ENCODE measurements at places on chromosomes 3 and 15.

DNA sequence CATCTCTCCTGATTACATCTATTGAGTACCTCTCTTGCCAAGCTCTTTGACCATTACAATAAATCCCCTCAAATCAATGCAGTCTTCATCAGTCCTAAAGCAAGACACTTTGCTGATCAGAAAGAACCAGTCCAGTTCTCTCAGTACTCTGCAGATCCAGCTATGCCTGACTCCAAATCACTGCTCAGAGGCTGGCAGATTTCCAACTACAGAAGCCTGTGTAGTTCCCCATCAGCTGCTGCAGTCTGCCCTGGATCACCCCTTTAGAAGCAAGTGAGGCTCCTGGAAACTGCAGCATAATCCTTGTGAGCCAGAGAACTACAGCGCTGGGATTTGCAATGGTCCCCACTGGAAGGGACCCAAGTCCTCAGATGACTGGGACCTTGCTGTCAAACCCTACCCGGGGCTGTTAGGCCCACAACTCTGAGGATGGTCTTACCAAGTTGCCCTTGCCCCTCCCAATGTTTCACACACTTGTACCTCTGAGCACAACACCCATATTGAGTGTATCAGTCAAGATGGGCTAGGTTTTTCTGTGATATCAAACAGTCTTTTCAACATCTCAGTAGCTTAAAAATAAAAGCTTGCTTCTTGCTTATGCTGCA is 81.9 kb upstream of the TOPAZ1 start:
- DNase-seq: no peak

DNA sequence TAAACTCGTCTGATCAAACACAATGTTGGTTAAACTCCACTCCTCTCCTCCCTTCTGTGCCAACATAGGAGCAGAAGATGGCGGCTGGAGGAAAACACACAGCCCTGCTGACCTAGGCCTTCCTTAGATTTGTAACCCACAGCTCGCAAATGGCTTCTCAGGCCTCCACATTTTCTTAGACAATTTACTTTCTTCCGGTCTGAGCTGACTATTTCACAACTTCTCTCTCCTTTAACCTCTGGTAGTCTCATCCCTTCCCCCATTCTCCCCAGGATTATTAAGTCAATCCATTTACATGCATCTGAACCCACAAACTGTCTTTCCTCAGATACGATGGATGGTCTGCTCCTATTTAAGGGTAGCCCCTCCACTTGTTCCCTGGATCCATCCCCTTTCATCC is 25.7 kb upstream of the ULK4 start:
- DNase-seq: no peak

GRCh38 chr3:127666676-127667075 is 6.1 kb upstream of the ABTB1 start:
- no peak for DNase-seq

DNA sequence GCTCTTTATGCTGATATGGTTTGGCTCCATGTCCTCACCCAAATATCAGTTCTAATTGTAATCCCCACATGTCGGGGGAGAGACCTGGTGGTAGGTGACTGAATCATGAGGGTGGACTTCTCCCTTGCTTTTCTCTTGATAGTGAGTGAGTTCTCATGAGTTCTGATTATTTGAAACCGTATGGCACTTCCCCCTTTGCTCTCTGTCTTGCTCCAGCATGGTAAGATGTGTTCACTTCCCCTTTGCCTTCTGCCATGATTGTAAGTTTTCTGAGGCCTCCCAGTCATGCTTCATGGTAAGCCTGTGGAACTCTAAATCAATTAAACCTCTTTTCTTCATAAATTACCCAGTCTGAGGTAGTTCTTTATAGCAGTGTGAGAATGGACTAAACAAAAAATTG is 107.6 kb downstream of the IMPG2 start:
- DNase-seq: no peak

- DNase-seq: peak; percentile 68
Observed at GRCh38 chr3:69821133-69821532, 81.9 kb downstream of the MITF start.

DNA sequence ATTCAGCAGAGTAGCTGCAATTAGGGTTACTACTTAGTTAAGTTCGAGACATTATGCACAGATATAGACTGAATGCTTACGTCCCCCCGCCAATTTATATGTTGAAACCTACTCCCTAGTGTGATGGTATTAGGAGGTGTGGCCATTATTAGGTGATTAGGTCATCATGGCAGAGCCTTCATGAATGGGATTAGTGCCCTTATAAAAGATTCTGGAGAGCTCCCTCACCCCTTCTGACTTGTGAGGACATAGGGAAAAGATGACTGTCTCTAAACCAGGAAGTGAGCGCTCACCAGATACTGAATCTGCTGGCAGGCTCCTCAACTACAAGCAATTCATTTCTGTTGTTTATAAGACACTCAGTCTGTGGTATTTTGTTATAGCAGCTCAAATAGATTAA is 25.6 kb upstream of the TEX9 start:
- DNase-seq: no peak

DNA sequence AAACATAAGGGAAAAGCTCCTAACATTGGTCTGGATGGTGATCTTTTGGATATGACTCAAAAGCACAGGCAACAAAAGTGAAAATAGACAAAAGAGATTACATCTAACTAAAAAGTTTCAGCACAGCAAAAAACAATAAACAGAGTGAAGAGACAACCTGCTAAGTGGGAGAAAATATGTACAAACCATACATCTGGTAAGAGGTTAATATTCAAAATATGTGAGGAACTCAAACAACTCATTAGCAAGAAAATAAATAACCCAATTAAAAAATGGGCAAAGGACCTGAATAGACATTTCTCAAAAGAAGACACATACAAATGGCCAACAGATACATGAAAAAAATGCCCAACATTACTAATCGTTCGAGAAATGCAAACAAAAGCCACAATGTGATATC is 19.0 kb upstream of the NR1I2 start:
- no peak for DNase-seq

GRCh38 chr3:188001093-188001492 is 152.9 kb upstream of the LPP start:
- no peak for DNase-seq

- DNase-seq: no peak
Observed at GRCh38 chr3:141337991-141338390, 30.3 kb upstream of the ZBTB38 start.

- no peak for DNase-seq
Observed at GRCh38 chr15:53296603-53297002, 462.9 kb downstream of the WDR72 start.

- peak; percentile 34 for DNase-seq
Observed at GRCh38 chr15:70112074-70112395, 14.3 kb upstream of the TLE3 start.

DNA sequence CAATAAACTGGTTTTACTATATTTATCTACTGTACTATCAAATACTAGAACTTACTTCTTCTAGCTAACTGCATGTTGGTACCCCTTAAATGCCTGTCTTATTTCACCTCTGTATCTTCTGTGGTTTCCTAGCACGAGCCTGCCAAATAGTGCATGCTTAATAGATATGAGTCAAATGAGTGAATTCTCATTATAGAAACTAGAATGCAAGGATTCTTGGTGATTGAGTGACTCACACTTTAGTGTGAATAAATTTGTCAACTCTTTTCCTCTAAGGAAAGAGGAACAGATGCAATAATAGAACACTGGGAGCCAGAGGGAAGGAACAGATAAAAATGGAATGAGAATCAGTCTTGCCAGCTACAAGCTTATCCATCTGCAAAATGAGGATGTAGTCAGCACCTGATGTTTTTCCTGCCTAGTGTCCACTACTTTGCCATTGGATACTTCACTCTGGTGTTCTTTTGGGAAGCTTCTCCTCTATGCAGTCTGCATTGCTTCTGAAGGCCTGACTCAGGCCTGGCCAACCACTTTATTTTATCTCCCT is 189.1 kb upstream of the CADPS start:
- peak; percentile 56 for DNase-seq

GRCh38 chr15:33975022-33975565 is 6.8 kb downstream of the CHRM5 start:
- DNase-seq: no peak

GRCh38 chr3:150376001-150376848 is 31.9 kb upstream of the TSC22D2 start:
- DNase-seq: no peak

GRCh38 chr3:63988943-63989342 is 34.4 kb downstream of the PSMD6 start:
- no peak for DNase-seq

DNA sequence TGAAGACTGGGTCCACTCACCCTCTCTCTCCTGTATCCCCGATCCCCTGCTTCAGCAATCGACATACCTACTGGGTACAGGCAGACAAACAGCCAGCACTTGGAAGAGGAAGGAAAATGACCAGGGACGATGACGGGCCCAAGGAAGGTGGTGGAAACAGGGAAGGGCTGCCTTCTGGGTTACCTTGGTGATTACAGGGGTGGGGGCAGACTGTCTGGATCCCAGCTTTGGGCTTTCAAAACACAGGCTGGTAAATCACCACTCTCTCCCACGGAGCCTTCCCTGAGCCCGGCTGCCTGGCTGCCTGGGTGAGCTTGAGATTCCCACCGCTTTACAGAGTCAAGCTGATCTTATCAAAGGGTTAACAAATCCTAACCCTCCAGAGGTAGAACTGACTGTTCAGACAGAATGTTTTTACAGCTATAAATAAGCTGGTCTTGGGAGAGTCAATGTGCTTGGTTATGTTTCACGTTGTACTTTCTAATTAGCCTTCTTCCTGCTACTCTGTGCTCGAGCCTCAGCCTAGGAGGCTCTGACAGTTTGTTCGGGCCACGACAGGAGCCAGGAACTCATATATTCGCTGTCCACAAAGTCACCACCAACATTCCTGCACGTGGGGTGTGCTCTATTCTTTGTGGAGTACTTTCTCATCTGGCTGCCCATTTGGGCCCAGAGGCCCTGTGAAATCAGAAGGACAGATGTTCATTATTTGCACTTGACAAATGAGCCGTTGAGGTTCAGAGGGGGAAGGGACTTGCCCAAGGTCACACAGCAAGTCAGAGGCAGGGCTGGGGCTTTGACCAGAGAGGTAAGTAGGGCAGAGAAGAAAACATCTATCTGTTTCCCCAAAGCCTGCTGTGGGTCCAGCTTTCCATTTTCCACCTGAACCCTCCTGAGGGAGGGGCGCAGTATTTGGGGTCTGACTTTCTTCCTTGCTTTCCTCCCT is 63.5 kb downstream of the FEM1B start:
- DNase-seq: peak; percentile 29

- DNase-seq: no peak
Observed at GRCh38 chr3:179958143-179958542, 78.6 kb downstream of the PEX5L start.

DNA sequence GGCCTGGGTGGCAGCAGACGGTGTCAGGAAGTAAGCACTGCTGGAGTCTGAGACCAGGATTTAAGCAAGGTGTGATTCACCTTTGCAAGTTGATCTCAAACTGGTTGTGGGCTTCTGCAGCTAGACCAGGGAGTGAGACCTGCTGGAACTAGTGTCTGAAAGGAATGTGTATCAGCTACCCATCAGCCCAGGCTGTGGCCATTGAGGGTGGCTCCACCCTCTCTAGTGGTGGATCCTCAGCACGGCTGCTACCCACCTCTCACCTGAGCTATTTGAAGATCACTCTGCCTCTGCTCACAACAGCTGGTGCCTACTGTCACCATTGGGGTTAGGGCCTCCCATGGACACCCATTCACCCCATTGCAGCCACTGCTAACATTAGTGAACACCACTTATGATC is 140.3 kb upstream of the DCBLD2 start:
- no peak for DNase-seq

DNA sequence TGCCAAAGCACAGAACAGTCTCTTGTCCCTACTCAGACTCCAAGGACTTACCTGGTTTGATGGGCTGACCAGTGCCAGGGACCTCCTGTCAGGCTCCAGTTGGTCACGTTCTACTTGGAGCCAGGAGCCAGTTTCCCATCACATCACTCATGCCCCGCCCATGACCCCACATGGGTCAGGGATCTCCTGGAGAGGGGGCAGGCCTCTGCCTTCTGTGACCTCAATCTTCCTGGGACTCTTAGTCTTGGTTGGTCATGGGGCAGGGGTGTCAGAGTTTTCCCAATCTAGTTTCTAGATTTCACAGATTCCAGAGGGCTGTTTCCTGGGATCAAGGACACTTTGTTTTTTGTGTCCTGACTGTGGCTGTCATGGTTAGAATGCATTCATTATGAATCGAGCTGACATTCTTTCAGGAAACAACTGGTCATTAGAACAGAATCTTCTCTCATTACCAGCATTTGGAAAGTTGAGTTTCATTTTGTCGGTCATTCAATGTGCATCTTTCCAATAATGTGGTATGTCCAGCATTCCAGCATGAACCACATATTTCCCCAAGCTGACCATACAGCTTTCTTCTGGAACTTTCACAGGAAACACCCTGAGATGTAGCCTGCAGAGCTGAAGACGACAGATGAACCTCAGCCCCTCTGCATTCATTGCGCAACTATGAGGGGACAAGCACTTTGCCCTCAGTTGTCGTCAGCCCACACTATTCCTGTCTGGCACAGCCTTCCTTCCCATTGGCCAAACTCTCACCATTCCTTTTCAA is 19.8 kb downstream of the CYP19A1 start:
- peak; percentile 80 for DNase-seq

DNA sequence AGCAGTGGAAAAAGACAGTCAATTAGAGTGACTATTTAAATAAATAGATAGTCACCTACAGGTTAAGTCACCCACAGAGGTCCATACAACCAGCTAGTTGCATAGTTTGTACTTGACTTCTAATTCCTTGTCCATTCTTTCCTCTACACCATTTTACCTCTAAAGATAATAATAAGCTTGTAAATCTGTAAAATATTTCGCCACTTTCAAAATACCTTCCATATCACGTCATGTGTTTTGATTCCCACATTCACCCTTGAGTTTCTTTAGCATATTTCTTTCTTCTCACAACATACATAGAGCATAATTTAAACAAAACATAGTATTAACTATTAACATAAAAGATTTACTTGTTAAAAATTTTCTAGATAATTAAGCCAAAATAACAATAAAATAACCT is 689.6 kb downstream of the MECOM start:
- no peak for DNase-seq

- peak; percentile 99 for DNase-seq
Observed at GRCh38 chr3:52046186-52046901, 10.0 kb downstream of the DUSP7 start.

GRCh38 chr15:65414841-65415621 is 7.7 kb downstream of the IGDCC4 start:
- peak; percentile 69 for DNase-seq

GRCh38 chr3:107994956-107995715 is 95.7 kb downstream of the CD47 start:
- DNase-seq: no peak

DNA sequence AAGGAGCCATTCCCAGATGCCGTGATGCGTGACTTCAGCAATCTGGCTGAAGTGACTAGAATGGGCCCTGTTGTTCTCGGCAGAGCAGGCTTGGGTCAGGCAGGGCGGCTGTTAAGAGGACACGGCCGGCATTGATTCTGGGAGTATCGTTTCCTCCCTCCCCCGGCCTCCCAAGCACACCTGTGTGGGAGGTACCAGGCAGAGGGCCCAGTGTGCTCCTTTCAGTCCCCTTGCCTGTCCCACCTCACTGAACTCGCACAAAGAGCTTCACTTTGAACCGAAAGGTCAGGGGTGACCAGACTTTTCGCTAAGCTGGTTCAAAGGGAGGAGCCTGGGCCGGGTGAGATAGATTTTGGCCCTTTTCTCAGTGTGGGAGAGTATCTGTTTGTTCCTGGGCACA is 92.7 kb downstream of the CEMIP start:
- DNase-seq: no peak
